Hematopoietic multipotent progenitor cell (in vitro differentiated cells): ENCODE measurements at places on chromosomes 1 and 21.
A peak's percentile ranks its signal among the peaks of the same experiment; 100 is the strongest.

- no peak for DNase-seq
These were observed 12.3 kb downstream of the SYDE2 start for GRCh38 chr1:85188530-85188929.

DNA sequence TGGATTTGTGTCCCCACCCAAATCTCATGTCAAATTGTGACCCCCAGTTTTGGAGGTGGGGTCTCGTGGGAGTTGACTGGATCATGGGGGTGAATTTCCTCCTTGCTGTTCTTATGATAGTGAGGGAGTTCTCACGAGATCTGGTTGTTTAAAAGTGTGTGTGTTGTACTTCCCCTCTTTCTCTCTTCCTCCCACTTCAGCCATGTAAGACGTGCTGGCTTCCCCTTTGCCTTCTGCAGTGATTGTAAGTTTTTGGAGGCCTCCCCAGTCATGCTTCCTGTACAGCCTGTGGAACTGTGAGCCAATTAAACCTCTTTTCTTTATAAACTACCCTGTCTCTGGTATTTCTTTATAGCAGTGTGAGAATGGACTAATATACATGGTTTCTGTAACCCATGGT is 64.6 kb downstream of the RHOU start:
- no peak for DNase-seq

DNA sequence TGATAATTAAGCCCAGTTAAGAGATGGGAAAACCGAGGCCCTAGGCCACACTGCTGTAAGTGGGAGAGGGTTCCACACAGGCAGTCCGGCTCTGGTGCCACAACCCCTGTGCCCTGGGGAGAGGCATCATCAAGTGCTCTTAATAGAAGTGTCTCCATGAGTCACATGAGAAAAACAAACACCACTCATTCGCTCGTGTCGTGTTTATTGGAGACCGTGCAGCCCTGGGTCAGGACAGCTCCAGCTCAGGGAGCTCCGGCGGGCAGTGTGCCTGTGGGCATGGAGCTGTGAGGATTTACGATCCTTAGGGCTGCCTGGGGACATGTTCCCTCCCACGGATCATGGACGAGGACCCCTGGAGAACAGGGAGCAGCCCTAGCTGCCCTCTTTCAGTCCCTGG is 658.5 kb downstream of the AJAP1 start:
- no peak for DNase-seq

DNA sequence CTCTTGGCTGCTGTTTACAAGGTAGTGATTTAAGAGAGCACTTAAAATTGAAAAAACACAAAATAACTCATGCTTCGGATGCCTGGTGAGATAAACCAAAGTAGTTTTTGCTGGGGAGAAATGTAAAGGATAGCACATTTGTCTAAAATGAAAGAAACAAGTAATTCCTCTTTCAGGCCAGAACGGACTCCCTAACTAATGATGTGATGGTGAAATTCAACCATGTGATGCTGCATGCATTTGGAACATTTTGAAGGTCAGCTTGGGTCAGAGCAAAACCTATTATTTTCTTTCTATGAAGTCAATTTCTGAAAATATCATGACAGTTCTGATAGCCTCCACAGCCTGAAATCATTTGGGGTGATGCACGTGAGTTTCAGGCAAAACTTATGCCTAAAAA is 27.6 kb downstream of the NMNAT2 start:
- no peak for DNase-seq

- DNase-seq, result no peak
These were observed 89.4 kb downstream of the GRIK3 start for GRCh38 chr1:36944883-36945282.

DNA sequence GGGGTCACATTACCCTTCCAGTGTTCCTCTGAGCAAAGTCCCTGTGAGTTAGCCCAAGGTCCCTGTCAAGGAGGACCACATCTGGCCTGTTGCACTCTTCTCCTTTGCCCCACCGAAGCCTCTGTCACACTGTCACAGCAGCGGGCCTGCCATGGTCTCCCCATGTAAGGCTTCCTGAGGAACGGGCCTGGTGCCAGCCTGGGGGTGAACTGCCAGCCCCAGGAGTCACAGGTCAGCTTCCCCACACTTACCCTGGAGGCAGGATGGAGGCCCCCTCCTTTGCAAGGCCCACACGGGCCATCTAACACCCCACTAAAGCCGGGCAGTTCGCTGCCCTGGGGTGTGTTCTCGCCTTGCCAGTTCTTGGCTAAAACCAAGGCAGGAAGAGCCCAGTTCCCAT is 14.1 kb downstream of the TNFRSF1B start:
- no peak for DNase-seq

- DNase-seq, result no peak
These were observed 13.2 kb downstream of the NGF start for GRCh38 chr1:115324649-115325420.

DNA sequence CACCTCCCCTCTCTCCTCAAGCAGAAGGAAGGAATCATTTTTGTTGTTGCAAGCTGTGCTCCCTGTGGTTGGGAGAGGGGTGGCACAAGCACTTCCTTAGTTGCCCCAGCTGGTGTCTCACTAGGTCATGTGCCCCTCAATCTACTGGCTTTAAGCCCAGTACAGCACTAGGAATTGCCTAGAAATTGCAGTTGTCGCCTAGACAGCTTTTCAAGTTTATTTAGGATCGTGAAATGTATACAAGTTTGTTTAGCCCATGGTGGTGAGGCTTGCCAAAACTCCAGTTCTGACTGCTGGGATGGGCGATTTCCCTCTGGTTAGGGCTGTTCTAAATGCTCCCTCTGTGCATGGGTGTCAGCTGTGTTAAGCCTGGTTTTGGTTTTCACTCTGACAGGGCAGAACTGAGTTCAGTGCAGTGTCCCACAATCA is 126.8 kb upstream of the ZNF644 start:
- DNase-seq, result peak; percentile 39

DNA sequence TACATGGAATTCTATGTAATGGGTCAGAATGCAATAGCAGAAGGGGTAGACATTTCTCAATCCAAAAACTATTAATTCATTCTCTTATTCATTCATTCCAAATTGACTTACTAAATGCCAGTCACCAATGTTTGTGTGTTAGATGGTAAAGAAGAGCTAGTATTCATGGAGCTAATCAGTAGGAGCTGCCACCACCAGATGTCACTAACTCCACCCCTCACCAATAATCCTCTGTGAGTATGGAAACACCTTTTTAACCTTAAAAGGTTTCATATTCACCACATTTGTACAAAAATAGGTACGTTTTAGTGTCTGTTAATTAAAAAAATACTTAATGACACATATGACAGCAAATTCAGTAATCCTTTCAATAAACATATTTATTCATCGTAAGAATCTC is 131.8 kb upstream of the PKN2 start:
- DNase-seq, result no peak
